CD4-positive, alpha-beta T cell treated with Interleukin-1 beta for 1 hour (primary cell): ENCODE measurements at places on chromosomes 3 and 15.

GRCh38 chr3:13891492-13892073, 11.7 kb upstream of the WNT7A start:
- DNase-seq: no peak

GRCh38 chr3:49707113-49707480, 12.4 kb downstream of the AMIGO3 start:
- no peak for DNase-seq

DNA sequence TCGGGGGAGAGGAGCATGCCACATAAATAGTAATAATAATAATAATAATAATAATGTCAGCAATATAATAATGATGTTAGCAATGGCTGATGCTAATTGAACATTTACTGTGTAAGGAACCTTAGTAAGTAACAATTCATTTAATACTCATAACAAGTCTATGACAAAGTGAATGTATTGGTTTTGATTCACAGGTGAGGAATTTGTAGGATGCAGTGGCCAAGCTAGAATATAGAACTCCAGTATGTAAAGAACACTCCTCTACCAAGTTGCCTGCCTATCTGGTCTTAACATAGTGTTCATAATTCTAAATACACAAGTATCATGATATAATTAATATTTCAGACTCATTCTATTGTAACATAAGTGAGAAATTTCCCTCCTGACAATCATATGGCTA, 1016.5 kb downstream of the ROBO1 start:
- no peak for DNase-seq

DNA sequence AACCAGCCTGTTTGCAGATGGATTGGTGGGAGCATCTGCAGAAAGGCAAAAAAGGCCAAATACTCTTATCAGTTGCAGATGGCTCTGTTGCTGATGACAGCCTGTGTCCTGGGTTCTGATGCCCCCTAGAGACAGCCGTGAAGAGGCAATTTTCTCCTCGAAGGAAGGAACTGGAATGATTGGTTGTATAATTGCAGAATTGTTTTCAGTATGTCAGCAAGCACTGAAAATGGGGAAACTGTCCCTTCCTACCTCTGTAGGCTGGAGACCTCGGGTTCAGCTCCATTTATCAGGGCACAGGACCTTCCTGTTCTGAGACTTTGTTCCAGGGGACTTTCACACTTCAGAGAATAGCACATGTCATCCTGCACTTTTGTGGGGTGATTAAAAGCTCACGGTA, 103.0 kb downstream of the PGPEP1L start:
- no peak for DNase-seq

GRCh38 chr3:42662037-42662812, 8.7 kb downstream of the ZBTB47 start:
- DNase-seq: no peak

DNA sequence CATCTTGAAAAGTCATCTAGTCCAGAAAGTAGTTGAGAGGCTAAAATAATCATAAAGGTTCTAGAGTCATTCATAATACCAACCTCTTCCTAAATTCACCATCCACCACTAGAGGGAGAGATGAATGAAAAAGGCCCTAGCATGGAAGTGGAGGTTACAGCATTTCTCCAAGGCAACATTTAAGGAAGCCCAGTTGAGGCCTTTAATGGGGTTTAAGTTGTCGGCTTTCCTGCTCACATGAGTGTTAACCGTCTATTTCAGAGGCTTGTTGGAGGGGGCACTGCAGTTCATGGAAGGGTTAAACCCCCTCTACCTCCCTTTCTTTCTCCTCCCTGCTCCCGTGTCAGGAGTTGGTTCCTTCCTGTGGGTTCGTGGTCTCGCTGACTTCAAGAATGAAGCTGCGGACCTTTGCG, 3.8 kb upstream of the SLCO3A1 start:
- peak; percentile 68 for DNase-seq
